Nephron progenitor cell (in vitro differentiated cells): ENCODE measurements at places on chromosomes 6 and 20.

GRCh38 chr6:113630738-113631535, 226.2 kb upstream of the MARCKS start:
- no peaks in the 10 kb centered on the region for H3K36me3 ChIP-seq
- H3K4me1 ChIP-seq = peaks cover 46% of the 10 kb centered on the region
- peak overlapping the region; percentile 56 for H3K4me3 ChIP-seq
- peak overlapping the region; percentile 98 for H3K27ac ChIP-seq

- no peak for DNase-seq
- H3K36me3 ChIP-seq = no peaks in the 10 kb centered on the region
- no peak overlapping the region for H3K4me3 ChIP-seq
- peaks cover 3% of the 10 kb centered on the region for H3K27me3 ChIP-seq
- H3K4me1 ChIP-seq = peaks cover 6% of the 10 kb centered on the region
- no peak overlapping the region for H3K27ac ChIP-seq
Measured at GRCh38 chr20:60306105-60306504, 347.9 kb downstream of the CDH26 start.

GRCh38 chr6:108896111-108896661, 48.0 kb downstream of the ARMC2 start:
- H3K4me1 ChIP-seq = peaks cover 5% of the 10 kb centered on the region
- H3K4me3 ChIP-seq = no peak overlapping the region
- H3K27me3 ChIP-seq = no peaks in the 10 kb centered on the region

DNA sequence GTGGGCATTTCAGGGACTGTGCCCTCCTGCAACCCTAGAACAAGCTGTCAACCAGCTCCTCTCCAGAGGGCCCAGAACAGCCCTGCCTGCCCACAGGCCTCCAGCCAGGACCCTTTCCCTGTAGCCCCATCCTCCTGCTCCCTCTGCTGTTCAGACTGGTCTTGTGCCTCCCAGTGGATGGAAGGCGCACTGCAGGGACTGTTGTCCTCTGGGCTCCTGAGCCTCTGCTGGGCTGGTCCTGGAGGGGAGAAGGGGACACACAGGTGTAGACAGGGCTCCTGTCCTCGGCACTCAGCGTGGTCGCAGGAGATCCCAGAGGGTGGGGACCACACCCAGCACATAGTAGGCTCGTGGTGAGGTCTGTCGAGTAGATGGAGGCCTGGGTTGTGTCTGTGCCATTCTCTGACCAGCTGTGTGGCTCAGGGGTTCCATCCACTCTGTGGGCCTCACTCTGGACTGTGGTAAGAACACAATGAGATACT, 11.5 kb downstream of the ITPR3 start:
- peak overlapping the region; percentile 75 for H3K4me3 ChIP-seq
- H3K4me1 ChIP-seq = peaks cover 33% of the 10 kb centered on the region
- H3K27me3 ChIP-seq = peaks cover 49% of the 10 kb centered on the region
- no peak overlapping the region for H3K27ac ChIP-seq
- peak; percentile 59 for DNase-seq

- H3K36me3 ChIP-seq = peaks cover 62% of the 10 kb centered on the region
- DNase-seq = no peak
- H3K4me3 ChIP-seq = no peak overlapping the region
- H3K27me3 ChIP-seq = no peaks in the 10 kb centered on the region
- peaks cover 21% of the 10 kb centered on the region for H3K4me1 ChIP-seq
- H3K27ac ChIP-seq = no peak overlapping the region
Measured at GRCh38 chr20:41533537-41534136, 84.5 kb downstream of the CHD6 start.

GRCh38 chr20:16441546-16442164, 131.6 kb downstream of the KIF16B start:
- no peak overlapping the region for H3K27ac ChIP-seq
- DNase-seq = no peak

GRCh38 chr6:71194724-71195123, 93.9 kb upstream of the OGFRL1 start:
- H3K27me3 ChIP-seq = peaks cover 3% of the 10 kb centered on the region
- no peaks in the 10 kb centered on the region for H3K36me3 ChIP-seq
- H3K4me3 ChIP-seq = no peak overlapping the region
- no peak for DNase-seq

GRCh38 chr6:135087803-135088202, 33.2 kb upstream of the HBS1L start:
- no peak for DNase-seq
- no peak overlapping the region for H3K4me3 ChIP-seq
- no peak overlapping the region for H3K27ac ChIP-seq
- H3K27me3 ChIP-seq = peaks cover 10% of the 10 kb centered on the region

GRCh38 chr6:31575952-31576685, 754 bp downstream of the TNF start:
- H3K4me3 ChIP-seq = no peak overlapping the region
- peaks cover 46% of the 10 kb centered on the region for H3K27me3 ChIP-seq
- no peaks in the 10 kb centered on the region for H3K36me3 ChIP-seq
- H3K27ac ChIP-seq = no peak overlapping the region
- H3K4me1 ChIP-seq = peaks cover 46% of the 10 kb centered on the region
